ENCODE measurements at places on chromosomes 2 and 18. TPM values are rescaled to one million over a fixed set of nuclear protein-coding genes. Genes with fewer than 3 reads are reported as not detected.

GRCh38 chr18:76121011-76121410 is 374.0 kb downstream of the ZNF516 start:
- no peaks in the 10 kb centered on the region for H3K4me1 ChIP-seq
- H3K27ac ChIP-seq = no peak overlapping the region
- no peak overlapping the region for H3K4me3 ChIP-seq
- no peaks in the 10 kb centered on the region for H3K36me3 ChIP-seq

The GPR55 gene
- not detected for total RNA-seq

DNA sequence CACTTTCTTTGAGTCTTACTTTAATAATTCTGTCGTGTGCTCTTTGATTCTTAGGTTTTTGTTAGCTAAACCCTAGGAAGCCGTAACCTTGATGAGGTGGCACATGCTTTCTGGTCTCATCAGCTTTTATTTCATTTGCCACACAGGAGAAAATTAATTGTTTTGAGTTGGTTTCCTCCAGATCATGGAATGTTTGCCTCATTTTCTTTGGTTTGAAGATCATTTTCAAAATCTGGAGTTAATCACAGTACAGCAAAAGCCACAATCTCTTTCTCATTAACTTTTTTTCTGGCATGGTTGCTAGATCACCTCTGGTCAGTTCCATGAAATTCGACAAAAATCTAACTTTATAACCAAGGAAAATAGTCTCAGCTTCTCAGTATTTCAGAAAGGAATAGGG is 182.9 kb downstream of the MYO1B start:
- H3K27me3 ChIP-seq = no peaks in the 10 kb centered on the region
- no peak overlapping the region for H3K27ac ChIP-seq
- no peak overlapping the region for H3K4me3 ChIP-seq
- no peaks in the 10 kb centered on the region for H3K4me1 ChIP-seq

The CDK15 gene
- 0.28 TPM for total RNA-seq

GRCh38 chr2:136424112-136424511 is 306.2 kb upstream of the CXCR4 start:
- H3K4me3 ChIP-seq = no peak overlapping the region
- no peak overlapping the region for H3K27ac ChIP-seq
- no peaks in the 10 kb centered on the region for H3K36me3 ChIP-seq
- H3K4me1 ChIP-seq = no peaks in the 10 kb centered on the region
- no peak for DNase-seq

DNA sequence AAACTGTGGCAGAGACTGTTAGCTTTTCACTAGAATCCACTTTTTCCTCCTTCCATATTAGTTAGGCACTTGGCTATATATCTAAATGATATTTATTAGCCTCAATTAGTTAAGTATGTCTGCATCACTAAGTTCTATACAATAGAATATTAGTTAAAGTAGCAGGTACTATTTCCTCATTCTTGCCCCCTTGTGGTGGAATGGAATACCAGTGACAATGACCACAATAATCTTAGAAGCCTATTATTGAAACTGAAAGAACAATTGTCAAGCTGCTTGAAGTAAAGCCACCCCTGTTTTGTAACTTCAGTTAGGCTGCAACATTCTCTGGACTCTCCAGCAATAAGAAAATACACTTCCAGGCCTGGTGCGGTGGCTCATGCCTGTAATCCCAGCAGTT is 476.3 kb upstream of the VWC2L start:
- H3K4me3 ChIP-seq = no peak overlapping the region
- DNase-seq = no peak
- no peaks in the 10 kb centered on the region for H3K36me3 ChIP-seq
- no peak overlapping the region for H3K27ac ChIP-seq

GRCh38 chr18:39624961-39625360 is 2059.4 kb upstream of the CELF4 start:
- H3K36me3 ChIP-seq = no peaks in the 10 kb centered on the region
- DNase-seq = no peak
- no peak overlapping the region for H3K4me3 ChIP-seq

DNA sequence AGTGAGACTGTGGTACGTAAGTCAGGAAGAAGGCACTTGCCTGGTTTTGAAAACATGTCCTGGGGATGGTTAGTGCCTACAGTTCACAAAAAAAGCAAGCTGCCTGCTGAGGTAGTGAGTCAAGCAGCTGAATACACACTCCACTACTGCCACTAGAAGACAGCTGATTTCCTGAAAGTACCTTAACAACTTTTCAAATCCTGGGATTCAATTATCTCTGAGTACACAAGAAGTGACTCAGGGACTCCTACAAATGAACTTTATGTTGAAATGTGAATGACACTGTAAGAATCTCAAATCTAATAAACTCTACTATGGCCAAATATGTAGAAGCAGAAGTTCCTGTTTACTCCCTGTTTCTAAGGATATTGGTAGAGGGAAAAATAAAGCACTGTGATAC is 58.0 kb upstream of the ARL5A start:
- no peaks in the 10 kb centered on the region for H3K27me3 ChIP-seq
- no peaks in the 10 kb centered on the region for H3K4me1 ChIP-seq
- DNase-seq = no peak
- no peak overlapping the region for H3K27ac ChIP-seq
- no peak overlapping the region for H3K4me3 ChIP-seq
- no peaks in the 10 kb centered on the region for H3K36me3 ChIP-seq

DNA sequence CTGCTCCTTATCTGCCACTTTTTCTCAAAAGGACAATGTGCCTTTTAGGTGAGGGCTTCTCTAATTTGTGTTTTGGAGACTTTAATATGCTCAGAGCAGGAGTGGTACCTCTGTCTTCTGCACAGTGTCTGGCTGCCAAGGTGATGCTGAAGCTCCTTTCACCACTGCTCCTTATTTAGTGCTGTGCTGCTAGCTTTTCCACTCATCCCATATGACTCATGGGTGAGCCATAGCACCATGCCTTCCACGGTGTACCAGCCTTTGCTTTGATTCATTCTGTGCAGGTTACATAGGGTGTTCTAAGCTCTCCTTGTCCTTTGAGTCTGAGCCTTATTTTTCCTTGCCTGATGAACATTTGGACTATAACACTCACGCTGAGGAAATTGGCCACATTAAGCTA is 202.4 kb downstream of the ARL6IP6 start:
- no peaks in the 10 kb centered on the region for H3K36me3 ChIP-seq
- no peaks in the 10 kb centered on the region for H3K4me1 ChIP-seq
- DNase-seq = peak; percentile 66
- no peak overlapping the region for H3K4me3 ChIP-seq
- peak overlapping the region; percentile 43 for H3K27ac ChIP-seq

DNA sequence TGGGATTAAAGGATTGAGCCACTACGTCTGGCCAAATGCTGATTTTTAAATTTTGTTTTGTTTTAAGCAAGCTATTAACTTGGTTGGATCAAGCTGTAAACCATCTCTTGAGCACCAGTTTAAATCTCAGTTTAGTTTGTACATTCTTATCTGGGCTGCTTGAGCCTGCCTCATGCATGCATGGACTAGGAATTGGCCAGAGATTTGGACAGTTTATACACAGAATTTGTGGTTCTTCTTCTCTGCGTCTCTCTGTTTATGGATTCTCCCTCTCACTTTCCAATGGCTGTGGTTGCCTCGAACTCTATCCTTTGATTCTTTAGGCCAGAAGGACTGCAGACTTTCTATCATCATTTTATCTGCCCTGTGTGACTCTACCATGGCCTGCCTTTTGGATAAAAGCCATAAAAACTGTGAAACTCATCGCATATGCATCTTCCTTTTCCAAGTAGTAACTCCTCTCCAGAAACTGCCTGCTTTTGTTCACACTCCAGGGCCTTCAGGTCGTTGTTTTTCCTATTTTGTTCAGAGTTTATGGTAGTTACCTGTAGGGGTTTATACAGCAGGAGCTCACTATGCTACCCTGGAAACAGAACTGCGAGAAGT is 32.5 kb upstream of the PLB1 start:
- no peak overlapping the region for H3K4me3 ChIP-seq
- no peaks in the 10 kb centered on the region for H3K27me3 ChIP-seq
- DNase-seq = no peak
- no peaks in the 10 kb centered on the region for H3K4me1 ChIP-seq

The BUB1 gene
- 0.71 TPM for total RNA-seq

DNA sequence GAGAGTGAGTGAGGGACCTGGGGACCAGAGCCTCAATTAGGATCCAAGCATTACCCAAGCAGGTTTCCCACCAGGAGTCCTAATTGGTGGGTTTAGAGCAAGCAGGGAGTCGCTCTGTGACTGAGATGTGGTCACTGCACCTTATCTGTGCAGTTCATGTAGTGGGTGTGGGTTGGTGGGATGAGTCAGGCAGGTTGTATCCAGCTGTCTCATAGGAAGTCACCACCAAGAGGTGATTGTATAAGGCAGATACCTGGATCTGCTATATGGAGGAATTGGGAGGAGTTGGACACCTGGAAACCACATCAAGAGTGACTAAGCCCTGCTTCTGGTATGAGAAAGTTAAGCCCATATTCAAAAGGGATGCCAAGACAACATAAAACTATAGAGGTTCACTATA is 106.8 kb downstream of the ARHGAP28 start:
- H3K27me3 ChIP-seq = no peaks in the 10 kb centered on the region
- no peak overlapping the region for H3K27ac ChIP-seq
- no peaks in the 10 kb centered on the region for H3K4me1 ChIP-seq
- no peaks in the 10 kb centered on the region for H3K36me3 ChIP-seq
- DNase-seq = no peak

The CYBRD1 gene
- 250 TPM for total RNA-seq

DNA sequence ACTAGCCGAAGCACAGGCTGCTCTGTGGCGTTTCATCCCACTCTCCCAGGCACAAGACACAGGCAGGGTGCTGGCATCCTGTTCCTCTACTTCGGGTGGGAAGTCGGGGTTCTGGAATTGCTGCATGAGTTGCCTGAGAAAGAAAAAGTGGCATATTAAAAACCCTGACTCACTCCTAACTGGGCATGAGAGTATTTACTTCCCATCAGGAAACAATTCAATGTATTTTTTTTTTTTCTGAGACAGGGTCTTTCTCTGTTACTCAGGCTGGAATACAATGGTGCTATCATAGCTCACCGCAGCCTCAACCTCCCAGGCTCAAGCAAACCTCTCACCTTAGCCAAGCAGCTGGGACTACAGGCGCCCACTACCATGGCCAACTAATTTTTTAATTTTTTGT is 7.4 kb downstream of the ODC1 start:
- no peaks in the 10 kb centered on the region for H3K27me3 ChIP-seq
- no peak overlapping the region for H3K27ac ChIP-seq
- H3K4me1 ChIP-seq = no peaks in the 10 kb centered on the region

DNA sequence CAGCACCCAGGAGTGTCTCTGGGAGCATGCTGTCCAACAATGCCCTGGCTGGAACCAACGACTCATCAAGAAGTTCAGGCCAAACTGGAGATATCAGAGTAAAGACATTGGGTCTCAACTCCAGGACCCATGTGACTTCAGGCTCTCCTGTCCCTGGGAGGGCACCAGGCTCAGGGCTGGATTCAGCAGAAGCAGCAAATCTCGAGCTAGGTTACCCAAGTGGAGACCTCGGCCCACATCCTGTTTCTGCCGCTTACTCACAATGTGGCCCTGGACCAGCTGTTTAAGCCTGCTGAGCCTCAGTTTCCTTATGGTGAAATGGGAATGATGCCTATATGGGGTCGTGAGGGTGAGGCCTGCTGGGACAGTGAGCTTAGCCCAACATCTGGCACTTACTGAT is 9.3 kb upstream of the OTOF start:
- H3K36me3 ChIP-seq = no peaks in the 10 kb centered on the region
- H3K27me3 ChIP-seq = peaks cover 5% of the 10 kb centered on the region
- DNase-seq = no peak
- no peaks in the 10 kb centered on the region for H3K4me1 ChIP-seq
- H3K27ac ChIP-seq = no peak overlapping the region
- no peak overlapping the region for H3K4me3 ChIP-seq

The ASAP2 gene
- total RNA-seq = 27.8 TPM

GRCh38 chr2:35784777-35785176 is 570.8 kb upstream of the CRIM1 start:
- no peak for DNase-seq
- no peaks in the 10 kb centered on the region for H3K36me3 ChIP-seq
- H3K27me3 ChIP-seq = no peaks in the 10 kb centered on the region
- H3K4me1 ChIP-seq = no peaks in the 10 kb centered on the region

The LRP2 gene
- 1.9 TPM for total RNA-seq

- no peak for DNase-seq
- no peaks in the 10 kb centered on the region for H3K4me1 ChIP-seq
- no peaks in the 10 kb centered on the region for H3K27me3 ChIP-seq
- H3K4me3 ChIP-seq = no peak overlapping the region
- no peaks in the 10 kb centered on the region for H3K36me3 ChIP-seq
Observed at GRCh38 chr2:8403876-8404275, 278.0 kb upstream of the ID2 start.

DNA sequence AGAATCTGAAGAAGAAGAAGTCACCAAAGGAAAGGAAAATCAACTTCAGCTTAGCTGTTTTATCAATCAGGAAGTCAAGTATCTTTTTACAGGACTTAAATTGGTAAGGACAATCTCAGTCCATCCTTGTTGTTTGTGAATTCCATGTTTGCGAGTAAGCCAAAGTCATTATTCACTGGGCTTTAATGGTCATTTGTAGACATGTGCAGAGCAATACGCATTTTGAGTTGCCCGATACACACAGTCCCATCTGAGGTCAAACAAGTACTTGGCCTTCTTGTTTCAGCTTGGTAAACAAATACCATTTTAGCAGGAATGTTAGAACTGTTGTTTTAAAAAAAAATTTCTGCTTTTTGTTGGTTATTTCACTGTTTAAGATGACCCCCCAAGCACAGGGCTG is 40.9 kb downstream of the USP14 start:
- H3K36me3 ChIP-seq = peaks cover 85% of the 10 kb centered on the region
- H3K27ac ChIP-seq = no peak overlapping the region

- no peaks in the 10 kb centered on the region for H3K27me3 ChIP-seq
- peaks cover 7% of the 10 kb centered on the region for H3K4me1 ChIP-seq
- H3K36me3 ChIP-seq = peaks cover 7% of the 10 kb centered on the region
- DNase-seq = no peak
- H3K4me3 ChIP-seq = no peak overlapping the region
Observed at GRCh38 chr18:79410171-79410641, 14.5 kb downstream of the NFATC1 start.

- H3K27ac ChIP-seq = no peak overlapping the region
- no peaks in the 10 kb centered on the region for H3K4me1 ChIP-seq
- no peaks in the 10 kb centered on the region for H3K27me3 ChIP-seq
- H3K36me3 ChIP-seq = peaks cover 49% of the 10 kb centered on the region
- no peak overlapping the region for H3K4me3 ChIP-seq
- no peak for DNase-seq
Observed at GRCh38 chr2:19937004-19937403, 35.2 kb upstream of the TTC32 start.

Measured in sigmoid colon (tissue), 7 donors.